ENCODE measurements at places on chromosomes 5 and 9.

GRCh38 chr5:12636209-12636608 lies 732.0 kb upstream of the CTNND2 start:
- no peak for DNase-seq

DNA sequence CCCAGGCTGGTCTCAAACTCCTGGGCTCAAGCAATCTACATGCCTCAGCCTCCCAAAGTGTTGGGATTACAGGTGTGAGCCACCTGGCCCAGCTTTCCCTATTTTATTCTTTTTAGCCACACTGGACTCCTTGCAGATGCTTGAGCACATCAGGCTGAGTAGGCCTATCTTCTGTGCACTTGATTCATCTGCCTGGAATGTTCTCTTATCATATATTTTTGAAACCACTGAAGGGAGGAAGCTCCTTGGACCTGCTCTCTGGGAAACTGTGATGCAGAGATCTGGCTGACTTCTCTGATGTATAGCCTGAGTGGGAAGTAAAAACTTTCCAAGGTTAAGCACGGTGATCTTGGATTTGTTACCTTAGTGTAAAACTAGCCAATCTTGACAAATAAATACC lies 6.5 kb upstream of the MAT2B start:
- DNase-seq: no peak

GRCh38 chr5:135979510-135979909 lies 24.7 kb upstream of the LECT2 start:
- no peak for DNase-seq

- no peak for DNase-seq
Measured at GRCh38 chr5:102809033-102809432, 53.9 kb downstream of the PAM start.

DNA sequence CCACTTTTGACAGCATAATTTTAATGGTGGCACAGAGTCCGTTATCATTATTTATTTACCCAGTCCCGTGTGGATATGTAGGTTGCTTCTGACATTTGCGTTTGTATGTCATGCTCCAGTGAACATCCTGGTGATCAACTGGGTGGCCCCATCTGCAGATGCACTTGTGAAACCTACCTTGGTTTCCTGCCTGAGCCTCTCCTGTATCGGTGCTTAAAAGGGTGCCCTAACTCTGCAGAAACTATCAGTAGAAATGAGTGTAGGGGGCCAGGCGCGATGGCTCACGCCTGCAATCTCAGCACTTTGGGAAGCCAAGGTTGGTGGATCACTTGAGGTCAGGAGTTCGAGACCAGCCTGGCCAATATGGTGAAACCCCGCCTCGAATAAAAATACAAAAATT lies 92.1 kb upstream of the IER5L start:
- DNase-seq: no peak

DNA sequence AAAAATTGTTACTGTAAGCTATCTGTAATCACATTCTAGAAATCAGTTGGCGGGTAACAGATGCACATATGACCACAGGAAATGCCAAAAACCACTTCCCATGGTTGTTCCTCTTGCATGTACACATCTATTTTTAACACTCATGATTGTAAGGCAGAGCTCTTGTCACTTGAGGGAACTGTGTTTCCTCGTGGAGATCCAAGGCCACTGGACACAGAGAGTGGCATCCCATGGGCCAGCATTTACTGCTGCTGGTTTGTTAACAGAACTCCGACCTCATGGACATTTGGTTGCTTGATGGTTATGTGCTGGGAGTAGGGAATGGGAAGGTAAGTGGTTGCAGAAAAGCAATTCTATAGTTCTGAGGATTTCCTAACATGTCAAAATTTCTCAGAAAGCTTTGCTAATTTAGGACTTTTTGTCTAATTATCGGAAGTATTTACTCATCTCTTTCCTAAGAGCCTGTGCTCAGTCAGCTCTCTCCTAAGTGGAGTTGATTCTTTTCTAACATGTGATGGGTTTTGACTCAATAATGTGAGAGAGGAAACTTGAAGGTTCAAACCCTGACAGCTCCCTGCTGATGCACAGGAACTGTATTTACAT lies 202.0 kb upstream of the NR3C1 start:
- no peak for DNase-seq

GRCh38 chr5:54936201-54936600 lies 49.2 kb downstream of the ESM1 start:
- DNase-seq: no peak

DNA sequence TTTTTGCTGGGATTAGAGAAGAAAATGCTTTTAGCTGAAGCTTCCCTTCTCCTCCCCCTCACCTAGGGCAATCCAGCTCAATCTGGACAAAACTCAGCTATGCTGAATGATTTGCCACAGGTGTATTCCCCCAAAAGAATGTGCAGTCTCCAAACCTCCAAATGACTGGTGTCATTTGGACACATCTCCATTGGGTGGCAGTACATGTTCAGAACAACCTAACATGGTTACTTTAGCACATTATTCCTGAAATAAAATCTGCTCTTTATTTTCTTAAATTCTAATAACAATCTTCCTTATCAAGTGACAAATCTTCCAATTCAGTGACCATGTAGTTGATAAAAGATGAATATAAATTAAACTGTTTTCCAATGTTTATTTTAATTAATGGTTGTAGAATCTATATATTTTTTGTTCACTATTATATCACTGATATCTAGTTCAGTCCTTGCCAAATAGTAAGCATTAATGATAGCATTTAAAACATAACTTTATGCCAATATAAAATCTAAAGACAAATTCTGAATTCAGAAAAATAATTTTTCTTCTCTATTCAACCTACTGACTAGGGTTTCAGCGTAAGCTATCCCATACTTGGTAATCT lies 61.3 kb upstream of the MOCS2 start:
- peak; percentile 2 for DNase-seq

All from pulmonary artery endothelial cell (primary cell).